Astrocyte of the hippocampus (primary cell): ENCODE measurements at places on chromosomes 1 and 21.

GRCh38 chr1:38508232-38508631 is 351.3 kb downstream of the RRAGC start:
- peak; percentile 61 for DNase-seq

- DNase-seq = peak; percentile 68
Observed at GRCh38 chr1:63827411-63828321, 53.8 kb downstream of the ROR1 start.

- DNase-seq = peak; percentile 81
Observed at GRCh38 chr1:19651141-19651737, 7.1 kb downstream of the NBL1 start.

DNA sequence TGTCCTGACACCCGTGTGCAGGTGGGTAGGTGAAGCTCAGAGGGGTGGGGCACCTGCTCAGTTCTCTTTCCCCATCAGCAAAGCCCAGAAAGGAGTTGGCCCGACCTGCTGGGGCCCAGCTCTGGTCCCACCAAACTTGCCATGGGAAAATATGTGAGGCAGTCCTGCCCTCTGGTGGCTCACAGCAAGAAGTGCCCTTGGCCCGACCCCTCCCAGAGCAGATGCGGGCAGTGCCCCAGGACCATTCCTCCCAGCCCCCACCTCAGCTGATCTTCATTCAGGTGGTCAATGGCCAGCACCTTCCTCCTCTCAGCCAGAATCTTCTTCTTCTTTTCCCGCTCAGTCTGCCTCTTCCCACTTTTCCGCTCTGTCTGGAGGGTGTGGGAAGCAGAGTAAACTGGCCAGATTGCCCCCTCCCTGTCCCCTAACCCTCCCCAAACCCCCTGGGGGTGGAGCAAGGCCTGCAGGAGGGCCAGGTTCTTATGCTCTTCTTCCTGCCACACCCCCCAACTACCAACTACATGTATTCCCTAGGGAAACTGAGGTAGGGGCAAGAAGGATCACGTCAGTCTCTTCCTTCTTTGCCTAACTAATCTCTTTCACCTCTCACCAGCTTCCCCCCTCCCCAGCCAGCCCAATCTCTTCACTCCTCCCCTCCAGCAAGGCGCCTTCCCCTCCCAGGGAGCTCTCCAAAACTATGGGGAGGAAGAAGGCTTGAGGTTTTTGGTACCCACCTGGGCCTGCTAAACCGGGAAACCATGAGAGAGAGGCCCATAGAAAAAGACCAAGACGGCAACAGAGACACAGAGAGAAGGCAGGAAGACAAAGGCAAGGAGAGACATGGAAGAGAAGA is 15.6 kb downstream of the TNNT2 start:
- peak; percentile 67 for DNase-seq

DNA sequence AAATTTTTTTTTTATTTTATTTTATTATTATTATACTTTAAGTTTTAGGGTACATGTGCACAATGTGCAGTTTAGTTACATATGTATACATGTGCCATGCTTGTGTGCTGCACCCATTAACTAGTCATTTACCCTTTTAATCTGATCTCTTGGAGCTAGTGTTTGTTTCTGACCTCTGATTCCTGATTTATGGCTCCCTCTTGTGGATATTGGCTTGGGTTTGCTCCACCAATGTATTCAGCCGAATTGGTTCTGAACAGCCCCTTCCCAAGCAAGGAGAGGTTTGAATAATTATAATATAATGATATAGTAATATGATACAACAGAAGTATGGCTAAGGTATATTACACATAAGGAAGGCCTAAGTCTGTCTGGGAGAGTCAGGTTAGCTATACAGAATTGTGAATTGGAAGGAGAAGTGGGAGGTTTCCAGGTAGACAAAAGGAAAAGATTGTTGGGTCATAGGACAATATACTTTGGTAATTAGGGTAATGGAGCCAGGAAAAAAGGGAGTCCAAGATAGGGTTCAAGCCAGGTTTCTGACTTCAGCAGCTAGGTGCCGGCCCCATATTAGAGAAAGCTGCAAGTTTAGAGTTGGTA is 53.1 kb upstream of the HMCN1 start:
- DNase-seq = peak; percentile 71

- peak; percentile 72 for DNase-seq
Observed at GRCh38 chr1:54249819-54250435, 50.0 kb downstream of the MRPL37 start.

DNA sequence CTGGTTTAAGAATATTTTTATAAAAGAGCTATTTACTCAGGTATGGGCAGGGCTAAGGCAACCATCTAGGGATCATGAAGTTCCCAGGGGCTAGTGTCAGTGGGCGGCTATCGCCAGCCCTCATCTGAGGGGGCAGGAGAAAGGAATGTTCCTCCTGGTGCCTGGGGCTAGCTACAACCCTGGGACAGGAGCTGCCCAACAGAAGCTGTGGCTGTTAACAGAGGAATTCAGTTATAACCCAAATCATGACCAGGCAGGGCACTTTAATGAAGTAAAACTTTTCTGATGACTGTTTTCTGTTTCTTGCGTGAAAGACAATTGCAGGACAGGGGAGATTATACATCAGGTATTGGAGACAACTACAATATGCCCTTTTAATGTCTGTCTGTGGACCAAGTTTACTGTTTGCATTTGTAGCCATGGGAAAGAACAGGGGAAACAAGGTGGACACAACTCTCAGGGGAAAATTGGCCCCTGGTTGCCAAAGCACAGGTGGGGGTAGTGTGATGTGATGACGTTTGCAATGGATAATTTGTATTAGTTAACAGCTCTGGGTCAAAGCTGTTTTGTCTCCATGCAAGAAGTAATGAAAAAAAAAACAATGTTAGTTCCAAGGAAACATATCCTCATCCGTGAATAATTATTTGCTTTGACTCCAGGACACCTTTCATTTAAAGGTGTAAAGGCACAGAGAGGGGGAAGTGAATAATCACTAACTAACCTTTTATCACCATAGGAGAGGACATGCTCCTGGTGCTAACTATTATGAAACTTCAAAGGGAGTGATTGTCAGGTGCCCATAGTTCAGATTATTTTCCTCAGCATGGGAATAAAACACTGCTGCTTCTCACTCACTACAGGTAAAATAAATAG is 105.2 kb downstream of the TSEN15 start:
- DNase-seq = peak; percentile 40

GRCh38 chr1:84988588-84988987 is 8.3 kb downstream of the MCOLN2 start:
- DNase-seq = no peak

GRCh38 chr1:150778409-150778808 is 12.8 kb upstream of the CTSS start:
- peak; percentile 40 for DNase-seq

- DNase-seq = peak; percentile 82
Observed at GRCh38 chr21:31117128-31117916, 79.0 kb upstream of the KRTAP19-8 start.

DNA sequence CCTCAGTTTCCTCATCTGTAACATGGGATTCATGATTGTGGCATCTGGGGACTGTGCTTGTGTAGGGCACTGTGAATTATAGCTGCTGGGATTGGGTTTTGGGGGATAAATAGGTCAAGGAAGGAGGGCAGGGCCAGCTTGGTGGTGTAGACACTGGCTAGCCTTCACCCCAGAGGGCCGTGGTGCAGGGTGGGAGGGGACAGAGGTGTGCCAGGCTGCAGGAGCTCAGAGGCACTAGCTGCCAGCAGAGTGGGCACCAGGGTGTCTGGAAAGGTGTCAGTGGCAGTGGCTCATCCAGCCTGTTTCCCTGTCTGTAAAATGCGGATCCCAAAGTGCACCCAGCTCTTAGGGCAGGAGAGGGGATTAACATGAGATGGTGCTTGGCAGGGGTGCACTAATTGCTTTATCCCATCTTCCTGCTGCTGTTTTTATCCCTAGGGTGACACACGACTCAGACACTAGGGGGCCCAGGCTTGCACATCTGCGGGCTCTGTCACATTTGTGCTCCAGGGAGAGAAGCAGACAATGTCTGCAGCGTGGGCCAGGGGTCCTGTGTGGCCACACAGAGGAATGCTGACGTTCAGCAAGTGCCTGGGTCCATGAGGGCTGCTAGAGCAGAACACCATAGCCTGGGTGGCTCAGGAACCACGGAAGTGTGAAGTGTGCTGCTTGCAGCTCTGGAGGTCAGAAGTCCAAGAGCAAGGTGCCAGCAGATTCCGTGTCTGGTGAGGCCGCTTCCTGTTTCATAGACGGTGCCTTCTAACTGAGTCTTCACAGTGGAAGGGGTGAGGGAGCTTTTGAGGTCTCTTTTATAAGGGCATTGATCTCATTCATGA is 19.3 kb downstream of the OBSCN start:
- DNase-seq = no peak

DNA sequence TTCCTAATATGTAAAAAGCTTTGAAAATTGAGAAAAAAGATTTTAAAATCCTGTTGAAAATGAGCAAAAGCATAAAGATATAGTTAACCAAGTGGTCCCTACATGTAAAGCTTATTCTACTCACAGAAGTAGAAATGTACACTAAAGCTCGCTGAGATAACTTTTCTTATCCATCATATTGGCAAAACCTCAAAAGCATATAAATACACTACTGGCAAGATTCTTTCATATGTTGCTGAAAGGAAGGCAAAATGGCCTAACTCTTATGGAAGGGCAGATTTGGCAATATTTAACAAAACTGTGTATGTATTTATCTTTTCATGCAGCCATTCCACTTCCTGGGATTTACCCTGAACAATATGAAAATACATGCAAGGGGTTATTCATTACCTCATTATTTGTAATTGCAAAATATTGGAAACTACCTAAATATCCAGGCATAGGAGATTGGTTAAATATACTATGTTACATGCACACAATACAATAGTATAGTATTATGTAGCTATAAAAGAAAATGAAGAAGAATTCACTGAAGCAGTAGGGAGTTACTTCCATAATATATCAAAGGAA is 43.2 kb upstream of the LYPLAL1 start:
- DNase-seq = no peak

DNA sequence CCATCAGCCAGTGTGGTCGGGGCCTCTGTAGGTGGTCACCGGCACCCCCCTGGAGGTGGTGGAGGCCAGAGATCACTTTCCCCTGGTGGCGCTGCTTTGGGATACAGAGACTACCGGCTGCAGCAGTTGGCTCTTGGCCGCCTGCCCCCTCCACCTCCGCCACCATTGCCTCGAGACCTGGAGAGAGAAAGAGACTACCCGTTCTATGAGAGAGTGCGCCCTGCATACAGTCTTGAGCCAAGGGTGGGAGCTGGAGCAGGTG is 961 bp downstream of the RBM15 start:
- DNase-seq = no peak

GRCh38 chr21:44828362-44829056 is 10.6 kb upstream of the SUMO3 start:
- no peak for DNase-seq

GRCh38 chr1:63523738-63524137 is 413 bp downstream of the EFCAB7 start:
- no peak for DNase-seq

DNA sequence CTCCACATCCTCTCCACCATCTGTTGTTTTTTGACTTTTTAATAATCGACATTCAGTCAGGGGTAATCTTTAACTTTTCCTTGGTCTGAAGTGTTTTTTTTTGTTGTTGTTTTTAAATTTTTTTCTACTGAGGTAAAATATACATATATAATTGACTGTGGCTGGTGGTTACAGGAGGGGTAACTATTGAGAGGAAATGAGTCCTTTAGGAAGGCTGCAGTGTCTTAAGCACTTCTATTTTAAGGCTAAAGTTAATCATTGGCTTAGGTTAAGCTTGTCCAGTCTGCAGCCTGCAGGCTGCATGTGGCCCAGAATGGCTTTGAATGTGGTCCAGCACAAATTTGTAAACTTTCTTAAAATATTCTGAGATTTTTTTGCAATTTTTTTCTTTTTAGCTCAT is 172.5 kb downstream of the CTH start:
- no peak for DNase-seq

DNA sequence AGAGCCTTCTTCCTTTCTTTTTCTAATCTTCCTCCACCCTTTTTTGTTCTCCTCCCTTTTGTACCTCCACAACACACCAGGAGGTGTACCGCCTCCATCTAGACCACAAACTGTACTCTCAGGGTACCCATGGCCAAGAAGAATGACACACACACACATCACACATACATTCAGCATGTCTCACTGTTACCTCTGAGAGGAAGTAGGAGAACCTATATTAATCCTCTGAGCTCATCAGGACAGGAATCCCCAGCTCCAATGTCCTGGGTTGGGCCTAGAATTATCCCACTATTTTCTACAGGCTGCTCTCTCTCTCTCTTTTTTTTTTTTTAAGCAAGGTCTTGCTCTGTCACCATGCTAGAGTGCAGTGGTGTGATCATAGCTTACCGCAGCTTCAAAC is 36.7 kb downstream of the ATP2B4 start:
- DNase-seq = peak; percentile 88

DNA sequence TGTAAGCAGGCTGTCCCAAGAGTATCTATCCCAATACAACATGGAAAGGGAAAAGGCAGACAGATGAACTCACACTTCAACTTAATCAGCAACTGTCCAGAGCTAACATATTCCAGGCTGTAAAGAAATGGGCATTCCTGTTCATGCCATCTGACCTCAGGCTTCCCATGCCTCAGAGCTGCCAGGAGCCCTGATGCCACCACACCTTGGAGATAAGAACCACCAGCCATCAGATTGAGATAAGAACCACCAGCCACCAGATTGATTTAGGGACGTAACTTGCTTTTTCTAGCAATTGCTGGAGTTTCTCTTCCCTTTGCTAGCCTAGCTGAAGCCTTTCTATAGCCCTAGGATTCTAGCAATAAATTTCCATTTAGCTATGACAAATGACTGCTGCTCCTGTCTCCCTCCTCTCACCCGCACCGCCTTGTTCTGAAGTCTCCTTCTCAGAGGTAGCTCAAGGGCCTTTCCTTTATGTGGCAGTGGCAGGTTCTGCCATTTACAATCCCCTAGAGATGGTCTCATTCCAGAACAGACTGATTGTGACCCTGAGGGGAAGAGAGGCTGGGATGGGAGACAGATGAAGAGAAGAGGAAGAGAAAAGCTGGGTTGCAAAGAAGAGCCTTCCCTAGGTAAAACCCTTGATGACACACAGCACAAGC is 88.0 kb upstream of the CTTNBP2NL start:
- DNase-seq = no peak

DNA sequence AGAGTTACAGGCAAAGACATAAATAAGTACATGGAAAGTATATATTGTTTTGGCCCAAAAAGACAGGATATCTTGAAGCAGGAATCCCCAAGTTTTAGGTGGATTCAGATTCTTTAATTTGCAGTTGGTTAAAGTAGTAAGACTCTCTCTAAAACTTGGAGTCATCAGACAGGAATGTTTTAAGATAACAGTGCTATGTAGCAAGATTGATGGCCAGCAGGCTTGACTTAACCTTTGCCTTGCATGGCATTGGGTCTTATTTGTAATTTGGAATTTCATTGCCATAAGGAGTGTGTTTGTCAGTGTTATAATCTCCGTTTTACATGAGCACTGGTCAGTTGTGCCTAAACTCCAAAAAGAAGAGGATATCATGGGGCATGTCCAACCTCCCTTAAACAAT is 727.6 kb upstream of the CHRM3 start:
- peak; percentile 65 for DNase-seq

- DNase-seq = no peak
Observed at GRCh38 chr1:31507676-31508530, 68.4 kb upstream of the TINAGL1 start.

DNA sequence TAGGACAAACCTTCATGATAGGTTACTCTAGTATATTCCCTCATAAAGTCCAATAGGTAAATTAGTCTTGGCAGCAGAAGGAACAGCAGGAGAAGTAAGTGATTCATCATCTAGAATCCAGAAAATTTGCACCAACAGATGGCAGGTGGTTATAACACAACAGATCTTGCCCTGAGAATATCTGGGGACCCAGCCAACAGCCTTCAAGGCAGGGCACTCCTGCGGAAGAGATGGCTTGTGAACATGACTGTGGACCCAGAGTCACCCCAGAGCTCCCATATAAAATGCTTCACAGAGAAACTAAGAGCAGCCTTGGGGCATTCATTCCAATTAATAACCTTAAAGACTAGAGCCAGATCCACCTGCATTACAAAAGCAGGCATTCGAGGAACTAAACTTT is 7.9 kb upstream of the PLA2G2C start:
- no peak for DNase-seq
